ENCODE measurements at places on chromosomes 2 and 18. TPM values are rescaled to one million over a fixed set of nuclear protein-coding genes. Genes with fewer than 3 reads are reported as not detected.

GRCh38 chr2:75495862-75496261 is 64.9 kb downstream of the EVA1A start:
- H3K27me3 ChIP-seq: peaks cover 3% of the 10 kb centered on the region
- no peaks in the 10 kb centered on the region for H3K36me3 ChIP-seq
- no peaks in the 10 kb centered on the region for H3K4me1 ChIP-seq
- H3K4me3 ChIP-seq: no peak overlapping the region

GRCh38 chr18:74399091-74399887 is 57.8 kb downstream of the DIPK1C start:
- peaks cover 2% of the 10 kb centered on the region for H3K4me1 ChIP-seq
- no peaks in the 10 kb centered on the region for H3K36me3 ChIP-seq
- peaks cover 13% of the 10 kb centered on the region for H3K27me3 ChIP-seq
- DNase-seq: no peak
- H3K4me3 ChIP-seq: no peak overlapping the region

Gene LINC00305
- not detected for total RNA-seq

Gene GAL3ST2
- not detected for total RNA-seq

DNA sequence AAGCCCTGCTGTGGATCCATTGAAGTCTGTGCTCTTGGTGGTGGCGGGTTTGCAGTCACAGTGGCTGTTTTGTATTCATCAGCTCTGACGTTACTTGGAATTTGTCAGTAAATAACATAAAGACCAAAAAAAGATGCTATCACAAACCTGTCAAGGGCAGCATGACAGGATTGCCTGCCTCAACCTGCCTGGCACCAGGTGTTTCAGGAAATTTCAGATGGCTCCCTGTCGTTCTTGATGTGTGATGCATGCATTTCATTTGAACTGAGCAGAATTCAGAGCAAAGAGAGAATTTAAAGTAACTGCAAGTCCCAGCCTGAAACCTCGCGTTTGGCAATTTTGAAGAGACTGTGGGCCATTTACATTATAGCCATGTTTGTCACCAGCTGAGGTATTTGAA is 50.3 kb upstream of the EPC2 start:
- no peak overlapping the region for H3K27ac ChIP-seq
- H3K4me3 ChIP-seq: no peak overlapping the region
- peaks cover 43% of the 10 kb centered on the region for H3K27me3 ChIP-seq
- H3K36me3 ChIP-seq: peaks cover 3% of the 10 kb centered on the region
- H3K4me1 ChIP-seq: peaks cover 2% of the 10 kb centered on the region
- DNase-seq: no peak

DNA sequence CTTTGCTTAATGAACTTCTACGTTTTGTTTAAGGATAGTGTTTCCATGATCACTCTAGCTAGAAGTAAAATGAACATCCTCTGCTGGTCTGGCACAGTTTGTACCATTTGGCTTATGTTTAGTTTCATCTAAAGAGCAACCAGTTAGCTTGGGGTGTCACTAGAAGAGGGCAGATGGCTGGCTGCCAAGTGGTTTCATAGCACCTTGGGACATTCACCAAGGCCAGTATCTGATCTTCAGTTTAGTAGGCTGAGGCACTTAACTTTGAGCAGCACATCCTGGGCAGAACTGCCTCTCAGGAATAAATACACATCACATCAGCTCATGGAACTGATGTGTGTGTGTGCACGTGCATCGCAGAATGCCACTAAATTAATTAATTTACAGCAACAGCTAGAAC is 68.4 kb downstream of the NXPH2 start:
- no peak overlapping the region for H3K27ac ChIP-seq
- no peaks in the 10 kb centered on the region for H3K36me3 ChIP-seq
- peaks cover 6% of the 10 kb centered on the region for H3K4me1 ChIP-seq
- peaks cover 3% of the 10 kb centered on the region for H3K27me3 ChIP-seq
- no peak overlapping the region for H3K4me3 ChIP-seq

- no peak for DNase-seq
- no peaks in the 10 kb centered on the region for H3K4me1 ChIP-seq
- H3K27ac ChIP-seq: no peak overlapping the region
- no peaks in the 10 kb centered on the region for H3K27me3 ChIP-seq
- no peak overlapping the region for H3K4me3 ChIP-seq
- H3K36me3 ChIP-seq: no peaks in the 10 kb centered on the region
These were observed 490.6 kb upstream of the LINC00305 start for GRCh38 chr18:64639536-64639935.

DNA sequence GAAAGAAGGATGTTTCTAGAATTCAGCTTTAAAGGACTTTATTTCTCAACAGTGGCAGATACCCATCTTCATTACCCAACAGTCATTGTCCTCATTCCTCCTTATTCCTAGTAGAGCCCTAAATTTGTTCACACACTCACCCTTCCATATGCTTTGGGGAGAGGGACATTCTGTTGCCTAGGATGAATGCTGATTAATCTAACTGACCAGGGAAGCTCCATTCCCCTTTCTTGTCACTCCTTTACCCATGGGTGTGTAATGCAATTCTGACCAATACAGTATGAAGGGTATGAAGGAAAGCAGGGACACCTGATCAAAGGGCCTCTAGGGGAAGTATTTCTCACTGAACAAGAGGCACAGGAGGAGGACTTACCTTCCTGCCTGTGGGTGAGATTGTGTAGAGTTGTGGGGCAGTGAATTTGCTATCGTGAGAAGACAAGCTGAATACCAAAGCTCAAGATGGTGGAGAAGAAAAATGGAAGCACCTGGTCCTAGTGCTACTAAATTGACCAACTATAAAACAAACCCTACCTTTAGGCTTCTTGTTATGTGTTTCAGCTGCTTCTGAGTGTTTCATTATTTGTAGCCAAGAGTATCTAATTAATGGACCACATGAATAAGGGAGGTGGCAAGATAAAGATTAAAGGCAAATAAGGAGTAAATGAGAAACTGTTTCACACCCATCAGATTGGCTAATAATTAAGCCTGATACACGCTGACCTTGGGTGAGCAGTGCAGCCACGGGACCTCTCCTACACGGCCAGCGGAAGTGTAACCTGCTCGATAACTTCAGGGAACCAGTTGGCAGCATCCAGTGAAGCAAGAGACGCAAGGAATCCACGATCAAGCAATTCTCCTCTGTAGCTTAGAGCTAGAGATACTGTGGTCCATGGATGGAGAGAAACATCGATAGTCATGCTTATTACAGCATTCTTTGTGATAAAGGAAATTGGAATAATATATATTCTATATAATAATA is 202.3 kb downstream of the MYCN start:
- H3K36me3 ChIP-seq: no peaks in the 10 kb centered on the region
- no peak overlapping the region for H3K27ac ChIP-seq
- no peaks in the 10 kb centered on the region for H3K4me1 ChIP-seq
- H3K4me3 ChIP-seq: no peak overlapping the region
- DNase-seq: peak; percentile 54
